ENCODE measurements at places on chromosomes 7 and 10.

- no peak for DNase-seq
Measured at GRCh38 chr10:93357680-93358079, 124.5 kb downstream of the MYOF start.

- no peak for DNase-seq
Measured at GRCh38 chr10:80277016-80277415, 12.4 kb downstream of the MAT1A start.

DNA sequence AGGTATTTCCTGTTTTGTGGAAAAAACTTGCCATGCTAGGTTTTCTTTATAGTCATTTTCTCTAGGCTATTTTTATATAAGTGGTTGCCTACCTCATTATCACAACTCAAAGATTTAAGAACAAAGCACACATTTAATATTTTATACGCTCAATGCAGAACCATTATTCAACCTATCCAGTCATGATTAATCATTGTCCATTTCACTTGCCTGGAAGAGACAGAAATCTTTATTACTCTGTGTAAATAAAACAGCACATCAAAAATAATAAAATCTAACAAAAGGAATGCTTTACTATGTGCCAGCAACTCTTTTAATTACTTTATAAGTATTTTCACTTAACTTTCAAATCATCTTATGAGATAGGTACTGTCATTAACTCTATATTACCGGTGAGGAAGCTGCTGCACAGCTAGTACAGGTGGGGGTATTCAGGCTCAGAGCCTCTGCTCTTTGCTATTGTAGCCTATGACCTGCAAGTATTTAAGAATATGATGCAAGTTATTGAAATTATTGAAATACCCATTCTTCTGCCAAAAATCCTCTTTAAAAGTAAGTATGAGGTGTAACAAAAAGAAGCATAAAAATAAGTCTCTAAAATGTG, 16.4 kb upstream of the TAS2R16 start:
- DNase-seq = no peak

GRCh38 chr10:11483201-11484148, 128.0 kb downstream of the USP6NL start:
- DNase-seq = no peak

DNA sequence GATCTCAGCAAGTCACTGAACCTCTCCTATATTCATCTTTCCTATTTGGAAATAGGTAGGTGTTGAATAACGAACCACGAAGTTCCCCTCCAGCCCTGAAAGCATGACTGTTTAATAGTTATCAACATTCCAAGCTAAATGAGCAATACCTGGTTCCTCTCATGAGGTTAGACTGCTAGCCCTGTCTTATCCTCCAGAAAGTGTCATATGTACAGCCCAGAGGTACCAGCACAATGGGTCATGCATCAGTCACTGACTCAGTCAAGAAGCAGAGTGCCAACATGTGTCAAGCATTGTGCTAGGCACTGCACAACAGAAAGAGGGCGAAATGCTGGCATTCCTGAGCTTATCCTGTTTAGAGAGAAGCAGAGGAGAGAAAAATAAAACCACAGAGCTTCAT, 70.0 kb downstream of the AMPH start:
- no peak for DNase-seq

- no peak for DNase-seq
Measured at GRCh38 chr7:121334875-121335648, 6.3 kb downstream of the WNT16 start.

- no peak for DNase-seq
Measured at GRCh38 chr7:65441010-65441409, 67.4 kb downstream of the ZNF92 start.

DNA sequence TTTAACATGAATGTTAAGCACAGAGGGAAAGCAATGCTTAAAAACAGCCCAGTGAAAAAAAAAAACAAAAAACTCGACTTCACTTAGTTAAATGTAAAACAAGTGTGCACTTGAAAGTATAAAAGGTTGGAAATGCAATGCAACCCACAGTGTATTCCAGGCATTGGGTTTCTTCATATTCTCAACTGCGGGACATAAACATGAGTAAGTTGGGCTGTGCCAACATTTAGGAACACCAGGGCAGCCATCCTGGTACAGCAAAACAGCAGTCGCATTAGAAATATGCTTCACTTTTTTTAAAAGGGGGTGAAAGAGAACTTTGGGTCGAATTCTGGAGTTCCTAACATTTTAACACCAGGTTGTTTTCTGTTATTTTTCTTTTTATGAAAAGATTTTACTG, 937 bp downstream of the STEAP1 start:
- no peak for DNase-seq

GRCh38 chr10:133211141-133211830, 18.7 kb upstream of the UTF1 start:
- DNase-seq = no peak

DNA sequence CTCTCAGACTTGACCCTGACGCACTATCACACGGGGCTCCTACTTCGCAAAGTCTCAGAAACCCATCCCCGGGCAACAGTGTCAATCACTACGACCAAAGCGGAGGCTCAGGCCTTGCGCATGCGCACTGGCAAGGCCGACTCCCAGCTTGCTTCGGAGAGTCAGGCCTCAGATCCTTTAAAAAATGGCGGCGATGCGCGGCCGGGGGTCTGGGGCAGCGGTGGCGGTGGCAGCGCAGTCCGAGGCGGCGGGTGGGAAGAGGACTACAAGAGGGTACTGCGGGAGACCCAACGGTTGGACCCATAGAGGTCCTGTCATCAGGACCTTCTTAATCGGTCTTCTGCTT, 196.9 kb downstream of the ZNF716 start:
- no peak for DNase-seq

- DNase-seq = no peak
Measured at GRCh38 chr10:22761569-22762220, 47.3 kb upstream of the PIP4K2A start.

- DNase-seq = no peak
Measured at GRCh38 chr7:70712942-70713341, 419.0 kb upstream of the GALNT17 start.

- no peak for DNase-seq
Measured at GRCh38 chr7:91288208-91288824, 24.1 kb downstream of the FZD1 start.

GRCh38 chr10:20890009-20890408, 7.1 kb downstream of the NEBL start:
- DNase-seq = no peak

- no peak for DNase-seq
Measured at GRCh38 chr7:1156782-1157535, 3.0 kb downstream of the ZFAND2A start.

DNA sequence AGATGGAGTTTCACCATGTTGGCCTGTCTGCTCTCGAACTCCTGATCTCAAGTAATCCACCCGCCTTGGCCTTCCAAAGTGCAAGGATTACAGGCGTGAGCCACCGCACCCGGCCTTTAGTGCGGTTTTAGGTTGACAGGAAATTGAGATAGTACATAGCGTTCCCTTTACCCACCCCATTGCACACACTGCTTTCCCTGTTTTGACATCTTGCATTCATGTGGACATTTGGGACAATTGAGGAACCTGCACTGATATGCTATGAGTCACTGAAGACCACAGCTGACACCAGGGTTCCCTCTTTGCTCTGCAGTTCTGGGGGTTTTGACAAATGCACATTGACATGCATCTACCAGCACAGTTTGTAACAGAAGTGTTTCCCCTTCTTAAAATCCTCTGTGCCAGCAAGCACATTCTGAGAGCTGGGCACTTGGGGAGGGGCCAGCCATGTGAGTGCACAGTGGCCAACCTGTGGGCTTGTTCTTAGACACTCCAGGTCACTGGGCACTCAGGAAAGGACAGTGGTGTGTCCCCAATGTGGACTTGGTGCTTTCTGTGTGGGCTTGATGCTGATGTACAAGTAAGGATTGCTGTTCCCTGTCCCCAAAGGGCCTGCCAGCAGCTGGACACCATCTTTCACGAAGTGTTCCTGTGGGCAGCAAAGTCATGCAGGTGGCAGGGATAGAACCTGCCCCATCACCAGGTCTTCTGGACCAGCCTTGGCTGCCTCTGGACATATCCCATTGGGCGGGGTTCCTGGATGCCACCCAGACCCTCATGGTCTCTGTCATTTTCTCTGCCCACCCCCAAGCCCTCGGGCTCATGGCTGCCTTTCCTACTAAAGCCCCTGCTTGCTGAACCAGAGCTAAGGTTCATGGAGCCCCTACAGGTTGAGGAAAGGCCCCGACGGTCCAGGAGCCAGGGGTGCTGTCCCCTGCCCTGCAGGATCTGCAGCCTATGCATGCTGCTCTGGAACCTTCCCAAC, 579.8 kb downstream of the GLRX3 start:
- DNase-seq = no peak

GRCh38 chr10:1160561-1161314, 104.6 kb downstream of the WDR37 start:
- DNase-seq = no peak

GRCh38 chr10:120732067-120732466, 119.1 kb upstream of the WDR11 start:
- no peak for DNase-seq

- DNase-seq = no peak
Measured at GRCh38 chr10:35318551-35318950, 17.8 kb upstream of the CCNY start.

DNA sequence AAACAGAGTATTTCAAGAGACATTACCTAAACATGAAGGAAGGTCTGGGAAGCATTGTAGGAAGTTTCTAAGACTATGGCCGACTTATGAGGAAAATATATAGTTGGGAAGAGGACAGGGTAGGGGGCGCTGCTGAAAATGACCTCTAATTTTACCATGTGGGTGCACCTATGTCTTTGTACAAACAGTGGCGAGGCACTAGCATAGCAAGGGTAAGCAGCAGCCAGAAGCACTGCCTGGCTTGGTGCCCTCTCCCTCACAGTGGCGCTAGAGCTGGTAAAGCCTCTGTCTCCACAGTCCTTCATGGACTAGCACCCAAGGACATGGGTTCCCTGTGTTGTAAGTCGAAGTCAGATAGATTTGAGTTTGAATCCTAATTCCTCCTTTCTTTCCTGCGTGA, 461.2 kb downstream of the INHBA start:
- DNase-seq = no peak

DNA sequence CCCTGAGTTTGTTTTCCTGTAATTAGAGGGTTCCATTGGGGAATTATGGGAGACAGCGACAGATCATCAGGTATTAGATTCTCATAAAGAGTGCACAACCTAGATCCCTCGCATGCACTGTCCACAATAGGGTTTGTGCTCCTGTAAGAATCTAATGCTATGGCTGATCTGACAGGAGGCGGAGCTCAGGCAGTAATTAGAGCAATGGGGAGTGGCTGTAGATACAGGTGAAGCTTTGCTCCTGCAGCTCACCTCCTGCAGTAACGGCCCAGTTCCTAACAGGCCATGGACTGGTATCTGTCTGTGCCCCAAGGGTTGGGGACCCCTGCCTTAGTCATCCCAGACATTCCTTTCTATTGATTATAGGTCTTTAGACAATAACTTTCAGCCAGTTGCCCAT, 894 bp upstream of the ZSCAN21 start:
- DNase-seq = no peak

GRCh38 chr7:110835218-110835617, 255.7 kb upstream of the LRRN3 start:
- DNase-seq = no peak

DNA sequence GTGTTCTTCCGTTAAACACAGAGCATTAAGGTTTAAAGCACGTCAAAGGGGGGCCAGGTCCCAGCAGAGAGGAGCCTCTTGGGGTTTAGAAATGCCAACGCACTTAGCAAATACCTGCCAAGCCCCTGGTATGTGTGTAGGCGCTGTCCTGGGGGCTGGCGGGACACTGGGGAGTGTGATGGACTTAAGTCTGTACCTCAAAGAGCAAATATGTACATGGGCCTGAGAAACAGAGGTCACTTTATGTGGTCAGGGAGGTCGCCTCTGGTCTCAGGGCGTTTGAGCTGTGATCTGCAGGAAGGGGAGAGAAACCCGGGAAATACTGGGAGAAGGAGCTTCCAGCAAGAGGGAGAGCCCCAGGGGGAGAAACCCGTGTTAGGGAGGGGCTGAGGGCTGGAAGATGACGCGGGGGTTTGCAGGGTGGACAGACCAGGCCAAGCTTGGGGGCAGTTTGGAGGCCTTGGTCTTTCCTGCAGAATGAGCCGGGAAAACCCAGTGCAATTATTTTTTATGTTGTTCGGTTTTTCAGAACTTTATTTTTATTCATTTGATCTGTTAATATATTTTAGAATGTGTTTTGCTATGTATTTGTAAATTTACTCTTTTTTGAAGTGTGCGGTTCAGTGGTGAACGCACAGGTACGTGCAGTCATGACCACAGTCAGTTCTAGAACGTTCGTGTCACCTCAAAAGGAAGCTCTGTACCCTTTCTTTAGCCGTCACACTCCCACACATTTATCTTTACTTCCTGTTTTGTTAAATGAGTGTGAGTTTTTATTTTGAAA, 441.4 kb upstream of the FOXK1 start:
- no peak for DNase-seq

DNA sequence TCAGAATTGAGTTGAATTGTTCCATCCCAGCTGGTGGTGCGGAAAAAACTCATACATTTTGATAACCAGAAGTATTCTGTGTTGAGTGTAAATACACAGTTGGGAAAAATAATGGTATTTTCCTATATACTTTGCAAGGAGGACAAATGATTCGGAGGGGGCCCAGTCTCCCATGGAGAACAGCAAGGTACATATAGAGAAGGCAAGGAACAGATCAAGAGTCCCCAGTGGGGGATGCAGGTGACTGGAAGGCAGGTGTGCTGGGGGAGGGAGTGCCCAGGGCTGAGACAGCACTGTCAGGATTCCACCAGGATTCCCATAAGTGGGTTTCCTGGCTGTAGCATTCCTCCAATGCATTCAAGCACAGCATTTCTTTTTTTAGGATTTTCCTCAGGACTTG, 10.8 kb upstream of the ADCY1 start:
- no peak for DNase-seq

DNA sequence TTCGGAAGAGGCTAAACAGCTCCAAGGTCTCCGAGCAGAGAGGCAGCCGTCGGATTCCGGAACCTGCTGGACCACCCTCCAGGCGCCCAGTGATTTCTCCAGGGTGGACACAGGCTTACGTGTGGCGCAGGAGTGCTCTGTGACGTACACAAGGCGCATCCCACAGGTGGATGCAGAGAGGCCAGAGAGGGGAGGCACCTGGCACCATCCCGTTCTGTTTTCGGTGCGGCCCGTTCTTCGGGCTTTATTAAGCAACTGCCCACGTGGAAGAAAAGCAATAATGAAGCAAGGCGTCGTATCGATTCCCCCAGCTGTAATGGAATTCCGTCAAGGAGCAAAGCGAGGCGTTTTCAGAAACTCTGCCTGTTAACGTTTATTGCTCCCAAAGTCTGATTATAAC, 163.6 kb downstream of the PTPRN2 start:
- no peak for DNase-seq

GRCh38 chr7:46315891-46316290, 394.8 kb upstream of the IGFBP3 start:
- DNase-seq = no peak

GRCh38 chr10:45444022-45444421, 70.0 kb downstream of the ALOX5 start:
- DNase-seq = no peak

DNA sequence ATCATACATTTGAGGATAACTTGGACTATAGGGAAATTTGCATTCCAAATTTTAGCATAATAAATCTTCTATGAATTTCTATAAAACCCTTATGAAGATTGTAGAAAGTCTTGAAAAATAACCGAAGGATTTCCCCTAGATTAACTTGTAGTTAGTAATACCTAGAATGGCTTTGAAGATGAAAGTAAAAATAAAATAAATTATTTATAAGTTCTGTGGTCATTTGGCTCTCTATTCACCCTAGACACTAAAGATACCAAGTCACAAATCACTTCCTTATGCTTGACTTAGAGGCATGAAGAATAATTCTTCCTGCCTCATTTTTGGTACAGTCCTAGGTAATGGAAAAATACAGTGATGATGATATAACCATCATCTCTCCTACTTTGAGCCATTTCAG, 79.3 kb downstream of the CSTF2T start:
- no peak for DNase-seq

All from T-helper 17 cell (primary cell).